ENCODE measurements at places on chromosomes 3 and 15. TPM values are rescaled to one million over a fixed set of nuclear protein-coding genes. Genes with fewer than 3 reads are reported as not detected.

GRCh38 chr3:138395865-138396751 is 38.3 kb upstream of the ESYT3 start:
- DNase-seq = no peak

GRCh38 chr15:57377478-57377847 is 1.2 kb downstream of the CGNL1 start:
- no peak for DNase-seq

DNA sequence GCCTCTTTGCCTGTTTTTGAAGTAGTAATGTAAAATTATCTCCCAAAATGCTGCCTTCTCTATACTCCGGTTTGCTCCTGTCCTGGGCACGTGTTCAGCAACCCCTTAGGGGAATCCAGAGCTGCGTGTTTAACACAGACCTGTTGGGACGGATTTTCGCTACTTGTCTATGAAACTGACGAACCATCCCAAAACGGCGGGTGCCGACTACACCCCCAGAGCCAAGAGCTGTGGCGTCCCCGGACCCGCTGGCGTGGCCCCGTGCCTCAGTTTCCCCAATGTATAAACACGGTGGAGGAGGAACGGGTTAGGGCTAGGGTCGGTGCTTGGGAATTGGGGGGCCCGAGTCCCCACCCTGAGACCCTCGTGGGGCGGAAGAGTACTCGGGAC is 473 bp downstream of the FHIT start:
- peak; percentile 6 for DNase-seq

DNA sequence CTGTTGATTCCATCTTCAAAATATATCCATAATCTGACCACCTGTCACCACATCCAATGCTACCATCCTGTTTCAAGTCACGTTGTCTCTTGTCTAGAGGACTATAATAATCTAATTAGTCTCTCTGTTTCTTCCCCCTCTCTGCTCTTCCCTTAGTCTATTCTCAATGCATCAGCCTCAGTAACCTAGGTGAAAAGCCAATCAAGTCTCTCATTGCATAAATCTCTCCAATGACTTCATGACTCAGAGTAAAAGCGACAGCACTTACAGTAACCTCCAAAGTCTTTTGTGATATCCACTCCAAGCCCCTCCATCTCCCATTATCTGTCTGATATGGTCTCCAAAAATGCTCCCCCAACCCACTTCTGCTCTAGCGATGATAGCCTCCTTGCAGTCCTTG is 7.2 kb downstream of the UBA3 start:
- no peak for DNase-seq

DNA sequence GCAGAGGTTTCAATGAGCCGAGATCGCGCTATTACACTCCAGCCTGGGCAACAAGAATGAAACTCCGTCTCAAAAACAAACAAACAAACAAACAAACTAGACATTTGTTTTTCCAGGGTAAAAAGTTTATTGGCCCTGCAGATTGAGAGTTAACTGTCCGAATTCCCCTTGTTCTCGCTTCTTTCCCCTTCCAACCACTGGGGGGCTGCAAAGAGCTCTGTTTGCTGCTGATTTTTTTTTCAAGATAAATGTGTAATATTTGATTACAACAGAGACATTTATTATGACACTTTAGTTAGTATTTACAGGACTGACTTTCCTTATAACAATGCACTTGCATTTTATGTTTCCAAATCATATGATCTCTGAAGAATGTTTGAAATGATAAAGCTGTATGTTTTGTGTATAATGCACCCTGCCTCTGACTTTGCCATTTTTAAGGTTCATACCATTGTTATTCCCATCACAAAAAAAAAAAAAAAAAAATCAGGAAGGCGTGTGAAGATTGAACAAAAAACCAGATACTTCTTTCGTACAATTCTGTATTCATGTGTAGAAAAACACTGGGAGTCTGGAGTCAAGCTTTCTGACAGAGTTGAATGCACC is 2.8 kb downstream of the CLSTN2 start:
- peak; percentile 59 for DNase-seq

DNA sequence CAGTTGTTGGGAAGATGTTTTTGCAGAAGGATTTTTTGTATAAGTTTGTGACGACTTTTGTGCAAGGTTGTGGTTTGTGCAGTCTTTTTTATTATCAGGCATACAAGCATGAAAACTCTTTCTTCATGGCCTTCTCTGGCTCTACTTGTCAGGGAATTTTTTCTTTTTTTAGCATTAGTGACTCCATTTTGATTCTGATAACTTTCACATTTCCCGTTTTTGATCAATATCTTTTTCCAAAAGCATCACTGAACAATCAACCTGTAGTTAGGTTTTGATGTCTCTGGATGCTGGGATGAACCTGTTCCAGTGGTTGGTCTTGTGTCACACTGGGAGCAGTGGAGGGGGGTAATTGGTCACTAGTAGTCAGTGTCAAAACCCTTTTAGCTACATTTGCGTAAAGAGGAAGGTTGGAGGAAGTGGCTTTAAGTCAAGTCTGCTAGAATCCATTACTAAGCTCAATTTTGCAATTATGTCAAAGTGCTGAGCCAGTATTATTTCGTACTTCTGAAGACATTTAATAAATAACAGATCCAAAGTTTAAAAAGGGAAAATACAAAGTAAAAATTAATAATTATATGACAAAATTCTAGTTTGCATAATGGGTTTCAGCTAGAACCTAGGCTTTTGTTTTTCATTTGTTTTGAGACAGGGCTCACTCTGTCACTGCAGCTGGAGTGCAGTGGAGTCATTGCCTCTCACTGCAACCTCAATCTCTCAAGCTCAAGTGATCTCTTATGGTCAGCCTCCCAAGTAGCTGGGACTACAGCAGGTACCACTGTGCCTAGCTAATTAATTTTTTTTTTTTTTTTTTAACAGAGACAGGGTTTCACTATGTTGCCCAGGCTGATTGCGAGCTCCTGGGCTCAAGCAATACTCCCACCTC is 18.8 kb upstream of the CFAP161 start:
- DNase-seq = no peak

Gene SI
- polyA plus RNA-seq = not detected

Gene SPATA12
- 0.02 TPM for polyA plus RNA-seq

Gene EOMES
- not detected for polyA plus RNA-seq

Data from fibroblast of lung (primary cell).